ENCODE measurements at places on chromosomes 2 and 18.

DNA sequence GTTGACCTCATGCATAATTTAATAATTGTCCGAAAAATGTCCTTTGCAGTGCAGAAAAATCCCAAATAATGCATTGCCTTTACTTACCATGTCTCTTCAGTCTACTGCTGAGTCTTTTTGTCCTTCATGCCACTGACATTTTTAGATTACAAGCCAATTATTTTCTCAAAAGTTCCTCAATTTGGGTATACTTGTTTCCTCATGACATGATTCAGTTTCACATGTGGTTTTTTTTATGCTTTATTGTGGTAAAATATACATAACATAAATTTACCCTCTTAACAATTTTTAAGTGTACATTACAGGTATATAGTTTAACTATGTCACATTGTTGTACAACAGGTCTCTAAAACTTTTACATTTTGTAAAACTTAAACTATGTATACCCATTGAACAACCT is 81.0 kb downstream of the EPC2 start:
- no peak for DNase-seq

DNA sequence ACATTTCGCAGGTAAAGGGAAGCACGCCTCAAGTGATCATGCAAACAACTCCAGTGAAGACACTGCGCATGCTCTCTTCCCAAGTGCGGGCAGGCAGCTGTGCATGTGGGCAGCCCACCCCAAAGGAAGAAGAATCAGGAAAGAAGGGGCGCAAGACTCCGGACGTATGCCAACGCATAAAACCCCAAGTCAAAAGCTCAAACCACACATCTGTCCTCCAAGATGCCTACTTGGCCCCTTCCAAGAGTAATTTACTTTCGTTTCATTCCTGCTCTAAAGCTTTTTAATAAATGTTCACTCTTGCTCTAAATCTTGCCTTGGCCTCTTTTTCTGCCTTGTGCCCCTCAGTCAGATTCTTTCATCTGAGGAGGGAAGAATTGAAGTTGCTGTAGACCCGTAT is 254.9 kb downstream of the PIEZO2 start:
- no peak for DNase-seq

DNA sequence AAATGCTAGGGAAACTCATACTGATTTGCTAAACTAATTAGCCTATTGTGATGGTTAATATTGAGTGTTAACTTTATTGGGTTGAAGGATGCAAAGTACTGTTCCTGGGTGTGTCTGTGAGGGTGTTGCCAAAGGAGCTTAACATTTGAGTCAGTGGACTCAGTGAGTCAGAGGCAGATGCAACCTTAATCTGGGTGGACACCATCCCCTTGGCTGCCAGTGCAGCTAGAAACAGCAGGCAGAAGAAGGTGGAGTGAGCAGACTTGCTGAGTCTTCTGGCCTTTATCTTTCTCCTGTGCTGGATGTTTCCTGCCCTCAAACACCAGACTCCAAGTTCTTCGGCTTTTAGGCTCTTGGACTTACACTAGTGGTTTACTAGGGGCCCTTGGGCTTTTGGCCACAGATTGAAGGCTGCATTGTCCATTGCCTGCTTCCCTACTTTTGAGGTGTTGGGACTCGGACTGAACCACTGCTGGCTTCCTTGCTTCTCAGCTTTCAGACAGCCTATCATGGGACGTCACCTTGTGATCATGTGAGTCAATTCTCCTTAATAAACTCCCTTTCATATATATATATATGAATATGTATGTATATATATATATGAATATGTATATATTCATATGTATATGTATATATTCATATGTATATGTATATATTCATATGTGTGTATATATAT is 69.7 kb downstream of the RPRM start:
- no peak for DNase-seq

DNA sequence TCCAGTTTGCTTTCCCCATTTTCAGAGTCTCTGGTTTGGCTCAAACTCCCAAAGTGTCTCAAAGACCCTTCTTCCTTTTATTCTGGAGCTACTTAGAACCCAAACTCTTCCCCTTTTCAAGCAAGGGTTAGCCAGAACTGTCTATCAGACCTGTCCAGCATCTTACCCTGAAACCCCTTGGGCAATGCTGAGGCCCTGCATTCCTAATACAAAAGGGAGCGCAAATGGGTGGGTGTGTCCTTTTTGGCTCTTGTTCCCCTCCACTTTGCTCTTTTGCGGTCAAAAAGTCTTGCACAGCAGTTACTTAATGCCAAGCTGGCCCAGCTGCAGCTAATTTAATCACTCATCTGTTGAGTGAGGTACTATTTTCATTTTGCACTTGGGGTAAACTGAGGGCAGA is 231.2 kb upstream of the FOSL2 start:
- DNase-seq = no peak

GRCh38 chr2:37802899-37803379 is 122.1 kb upstream of the RMDN2 start:
- DNase-seq = no peak

- no peak for DNase-seq
Measured at GRCh38 chr18:27894746-27895145, 282.2 kb downstream of the CDH2 start.

- no peak for DNase-seq
Measured at GRCh38 chr2:167697194-167697593, 550.2 kb downstream of the STK39 start.

- no peak for DNase-seq
Measured at GRCh38 chr2:99425022-99425421, 64.8 kb downstream of the REV1 start.

GRCh38 chr2:157441072-157441454 is 2.8 kb downstream of the CYTIP start:
- DNase-seq = no peak

DNA sequence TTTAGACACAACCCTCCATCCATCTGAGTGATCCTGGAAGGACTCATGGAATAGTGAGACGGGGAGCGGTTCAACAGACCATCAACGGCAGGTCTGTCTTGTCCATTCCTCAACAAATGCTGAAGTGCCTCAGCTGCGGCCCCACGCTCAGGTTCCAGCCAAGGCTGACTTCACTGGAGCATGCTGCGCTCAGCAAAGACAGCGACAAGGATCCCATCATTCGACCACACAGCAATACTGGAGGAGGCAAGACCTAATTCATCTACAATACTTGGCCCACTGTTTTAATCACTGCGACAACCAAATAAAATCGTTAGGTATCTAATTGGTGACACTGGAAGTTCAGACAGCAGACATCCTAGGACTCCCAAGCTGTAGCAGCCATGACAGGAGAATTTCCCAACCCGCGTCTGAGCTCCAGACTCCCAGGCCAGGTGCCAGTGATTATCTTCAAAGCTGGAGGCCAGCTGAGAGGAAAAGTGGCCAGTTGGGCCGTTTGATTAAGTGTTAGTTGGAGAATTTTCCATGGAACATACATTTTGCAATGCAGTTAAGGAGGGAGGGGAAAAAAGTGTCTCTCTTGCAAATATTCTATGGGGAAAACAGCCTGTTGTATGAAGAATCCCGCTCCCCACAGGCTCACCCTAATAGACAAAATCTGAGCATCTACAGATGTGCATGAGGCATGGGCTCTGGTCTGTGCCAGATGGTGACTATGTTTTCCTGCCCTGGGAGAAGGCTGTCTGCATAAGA is 92.5 kb upstream of the SLC35G4 start:
- DNase-seq = no peak

DNA sequence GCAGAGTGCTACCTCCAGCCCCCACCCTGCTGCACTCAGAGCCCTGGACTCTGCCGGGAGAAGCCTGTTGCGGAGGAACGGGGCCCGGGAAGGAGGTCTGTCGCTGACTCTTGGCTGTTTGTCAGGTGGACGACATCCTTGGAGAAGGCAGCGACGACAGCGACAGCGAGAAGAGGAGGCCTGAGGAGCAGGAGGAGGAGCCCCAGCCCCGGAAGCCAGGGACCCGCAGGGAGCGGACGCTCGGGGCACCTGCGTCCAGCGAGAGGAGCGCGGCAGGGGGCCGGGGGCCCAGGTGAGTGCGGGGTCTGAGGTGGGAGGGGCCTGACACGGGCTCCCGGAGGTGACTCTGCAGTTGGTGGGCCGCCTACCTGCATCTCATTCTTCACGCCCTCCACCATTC is 56.6 kb downstream of the CTDP1 start:
- no peak for DNase-seq

- no peak for DNase-seq
Measured at GRCh38 chr2:1663621-1664020, 80.7 kb downstream of the PXDN start.

DNA sequence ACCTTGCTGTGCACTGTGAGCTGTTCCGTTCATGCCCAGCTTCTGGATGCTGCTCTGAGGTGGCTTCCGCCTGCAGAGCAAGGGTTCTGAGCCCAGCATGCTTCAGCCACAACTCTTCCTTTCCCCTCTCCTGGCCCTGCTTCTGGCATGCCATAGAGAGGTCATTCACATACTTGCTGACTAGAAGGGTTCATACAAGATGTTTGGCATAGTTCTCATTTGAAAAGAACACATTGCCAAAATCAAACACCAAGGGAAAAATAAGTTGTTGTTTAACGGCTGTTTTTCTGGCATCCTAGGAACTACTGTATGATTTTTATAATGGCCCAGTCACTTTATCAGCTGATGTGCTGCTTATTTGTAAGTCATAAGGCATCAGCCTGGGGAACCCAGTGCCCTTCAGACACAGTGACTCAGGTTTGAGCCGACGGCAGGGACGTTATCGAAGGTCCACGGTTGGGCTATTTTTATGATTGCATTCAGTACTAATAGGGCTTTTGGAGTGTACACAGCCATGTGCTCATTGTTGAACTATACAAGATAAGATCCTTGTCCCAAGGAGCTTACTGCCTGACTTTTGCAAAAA is 53.9 kb upstream of the CTAGE1 start:
- DNase-seq = no peak

- DNase-seq = no peak
Measured at GRCh38 chr18:35500113-35500512, 2.4 kb upstream of the INO80C start.

DNA sequence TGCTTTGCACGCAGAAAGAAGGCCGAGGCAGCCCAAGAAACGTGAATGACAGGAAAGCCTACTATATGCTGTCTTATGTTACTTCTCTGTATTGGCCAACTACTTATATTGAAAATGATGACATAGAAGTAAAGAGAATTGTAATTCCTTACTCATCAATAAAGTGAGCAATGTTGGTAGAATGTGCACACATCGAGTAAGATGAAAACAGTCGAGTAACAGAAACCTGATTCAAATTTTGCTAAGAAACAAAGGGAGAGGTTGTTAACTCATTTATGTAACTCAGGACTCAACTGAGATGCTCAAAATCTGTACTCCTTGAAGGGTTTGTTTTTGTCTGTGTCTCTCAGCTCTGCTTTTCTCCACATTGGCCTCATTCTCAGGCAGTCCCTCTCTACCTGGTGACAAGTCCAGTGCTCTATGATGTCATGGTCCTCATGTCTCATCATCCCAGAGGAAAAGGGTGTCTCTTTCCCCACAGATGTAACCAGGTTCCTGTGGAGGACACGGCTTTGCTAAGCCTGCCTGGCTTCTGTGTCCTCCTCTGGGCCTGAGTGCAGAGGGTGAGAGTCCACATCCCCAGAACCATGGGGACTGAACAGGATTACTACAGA is 30.3 kb upstream of the CCDC93 start:
- no peak for DNase-seq

GRCh38 chr2:11499081-11499743 is 33.3 kb upstream of the E2F6 start:
- no peak for DNase-seq

DNA sequence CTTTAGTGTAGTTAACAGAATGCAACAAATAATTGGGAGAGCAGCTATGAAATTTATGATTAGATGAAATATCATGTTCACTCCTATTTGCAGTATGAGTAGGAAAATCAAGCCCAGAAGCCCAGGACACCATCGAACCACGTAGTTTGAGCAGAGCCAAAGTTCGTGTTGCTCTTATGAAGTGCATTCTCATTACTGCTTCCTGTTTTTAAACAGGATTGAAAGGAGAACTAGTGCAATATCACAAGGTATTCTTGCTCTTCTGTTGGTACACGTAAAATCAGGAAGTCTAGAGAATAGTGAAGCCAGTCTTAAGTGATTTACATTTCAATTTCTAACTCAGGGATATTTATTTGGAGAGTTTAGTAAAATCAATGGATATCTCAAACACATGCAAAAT is 21.1 kb downstream of the ARHGAP15 start:
- no peak for DNase-seq

DNA sequence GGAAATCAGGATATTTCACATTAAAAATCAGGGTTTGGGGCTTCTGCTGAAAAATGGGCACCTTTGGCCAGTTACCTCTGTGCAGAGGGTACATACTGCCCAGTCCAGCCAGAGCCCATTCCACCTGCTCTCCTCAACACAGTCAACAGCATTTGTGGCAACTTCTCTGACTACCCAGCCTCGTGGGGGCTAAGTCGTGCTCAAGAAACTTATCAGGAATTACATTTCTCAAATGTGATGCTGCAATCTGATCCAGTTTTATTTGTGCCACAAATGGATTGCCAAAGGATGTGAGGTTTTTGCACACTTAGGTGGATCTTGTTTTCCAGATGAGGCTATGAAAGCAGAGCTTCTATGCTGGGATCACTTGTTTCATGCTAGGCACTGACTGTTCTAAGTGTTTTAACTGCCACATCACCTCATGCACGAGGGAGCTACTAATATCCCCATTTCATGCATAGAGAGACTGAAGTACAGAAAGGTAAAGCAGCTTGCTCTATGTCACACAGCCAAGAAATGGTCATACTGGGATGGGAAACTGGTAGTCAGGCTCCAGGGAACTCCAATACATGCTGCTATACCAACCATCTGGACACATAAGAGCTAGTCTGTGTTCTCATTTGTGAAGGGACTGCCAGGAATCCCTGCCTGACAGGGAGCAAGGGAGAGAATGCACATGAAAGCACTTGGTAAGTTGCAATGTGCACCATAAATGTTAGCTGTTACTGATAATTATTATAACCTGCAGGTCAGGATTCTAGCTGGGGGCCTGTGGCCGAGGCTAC is 89.0 kb upstream of the HK2 start:
- no peak for DNase-seq

DNA sequence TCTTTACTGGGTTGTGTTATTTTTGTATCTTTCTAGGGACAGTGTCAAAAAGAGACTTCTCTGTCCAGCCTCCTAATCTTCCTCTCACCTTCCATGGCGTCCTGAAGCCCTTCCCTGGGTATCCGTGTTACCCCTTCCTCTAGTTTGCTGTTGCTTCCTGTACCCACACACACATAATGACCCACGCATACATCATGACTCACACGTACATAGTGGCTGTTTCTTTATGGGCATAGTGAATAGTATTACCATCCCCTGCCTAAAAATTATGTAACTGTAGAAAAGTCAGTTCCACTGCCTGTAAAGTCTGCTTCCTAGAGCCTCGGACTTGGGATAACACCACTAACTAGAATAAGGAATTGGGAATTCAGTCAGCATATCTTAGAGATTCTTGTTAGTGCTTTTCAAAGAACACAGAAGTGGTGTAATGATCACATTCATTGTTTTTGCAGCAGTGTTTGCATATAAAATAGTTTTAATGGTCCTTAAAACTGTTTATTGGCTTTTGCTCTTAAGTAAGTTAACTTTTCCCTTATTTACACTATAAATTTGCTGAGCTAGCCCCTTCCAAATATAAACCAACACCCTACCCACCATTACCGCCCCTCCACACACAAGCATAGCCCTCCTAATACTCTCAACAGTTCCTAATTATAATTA is 308.4 kb upstream of the RAB12 start:
- DNase-seq = no peak

GRCh38 chr2:23836505-23836904 is 90.4 kb downstream of the ATAD2B start:
- no peak for DNase-seq

GRCh38 chr18:35852786-35853185 is 119.7 kb upstream of the RMP24 start:
- no peak for DNase-seq

- no peak for DNase-seq
Measured at GRCh38 chr2:9814129-9814868, 29.0 kb upstream of the TAF1B start.

- no peak for DNase-seq
Measured at GRCh38 chr2:67572721-67573435, 175.7 kb downstream of the ETAA1 start.
